ENCODE measurements at places on chromosomes 16 and 17.

- DNase-seq: no peak
These were observed 1.8 kb downstream of the ODF4 start for GRCh38 chr17:8341456-8341855.

- DNase-seq: no peak
These were observed 59.9 kb upstream of the ATF7IP2 start for GRCh38 chr16:10325783-10326543.

DNA sequence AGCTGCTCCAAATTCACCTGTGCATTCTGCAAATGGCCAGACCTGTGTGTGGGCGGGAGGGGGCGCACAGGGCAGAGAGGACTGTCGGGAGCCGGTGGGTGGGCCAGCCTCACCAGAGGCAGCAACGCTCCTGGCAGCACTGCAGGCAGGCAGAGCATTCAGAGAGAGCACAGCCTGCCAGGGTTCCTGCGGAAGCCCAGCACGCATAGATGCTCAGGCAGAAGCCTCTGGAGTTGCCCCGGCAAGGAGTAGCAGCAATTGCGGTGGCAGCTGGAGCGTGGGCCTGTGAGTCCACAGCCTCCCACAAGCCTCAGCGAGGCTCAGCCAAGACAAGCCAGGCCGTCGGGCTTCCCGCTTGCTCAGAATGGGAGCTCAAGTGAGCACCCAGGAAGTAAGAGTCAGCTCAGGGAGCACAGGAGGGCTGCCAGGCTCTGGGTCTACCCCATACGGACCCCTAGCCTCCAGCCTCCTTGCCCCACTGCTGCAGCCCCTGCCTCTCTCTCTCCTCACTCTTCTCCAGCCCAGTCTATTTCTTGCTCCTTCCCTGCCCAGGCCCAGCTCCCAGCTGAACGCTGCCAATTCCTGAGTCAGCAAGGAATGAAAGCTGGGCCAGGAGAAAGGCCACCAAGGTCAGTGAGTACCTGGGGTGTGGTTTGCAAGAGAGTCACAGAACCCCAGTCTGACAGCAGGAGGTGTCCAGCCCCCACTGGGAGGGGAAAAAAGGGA lies 9.6 kb downstream of the EMC6 start:
- DNase-seq: no peak

DNA sequence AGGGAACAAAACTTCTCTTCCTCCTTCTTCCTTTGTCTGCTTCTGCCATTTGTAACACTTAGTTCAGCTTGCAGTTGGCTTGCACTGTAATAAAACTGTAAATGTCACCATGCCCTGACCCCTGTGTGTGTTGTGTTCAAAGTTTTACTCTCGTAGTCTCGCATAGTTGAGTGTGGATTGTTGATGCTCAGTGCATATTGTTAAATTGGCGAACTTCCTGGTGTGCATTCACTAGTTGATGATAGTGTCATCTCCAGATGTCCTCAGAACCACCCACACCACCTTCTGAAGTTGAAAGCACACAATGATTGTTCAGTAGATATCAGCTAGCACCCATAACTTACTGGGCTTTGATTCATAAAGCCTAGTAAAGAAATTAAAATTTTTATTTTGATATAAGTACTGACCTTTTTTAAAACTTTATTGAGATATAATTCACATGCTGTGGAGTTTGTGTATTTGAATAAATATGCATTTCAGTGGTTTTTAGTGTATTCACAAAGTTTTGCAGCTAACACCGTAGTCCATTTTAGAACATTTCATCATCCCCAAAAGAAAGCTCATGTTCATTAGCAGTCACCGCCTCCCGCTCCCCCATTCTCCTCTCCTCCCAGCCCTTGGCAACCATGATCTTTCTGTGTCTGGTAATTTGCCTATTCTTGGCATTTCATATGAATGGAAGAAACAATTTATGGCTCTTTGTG lies 25.0 kb downstream of the USP10 start:
- no peak for DNase-seq

GRCh38 chr17:2776589-2777241 lies 19.5 kb upstream of the RAP1GAP2 start:
- no peak for DNase-seq

GRCh38 chr16:49127103-49127502 lies 154.5 kb downstream of the CBLN1 start:
- peak; percentile 7 for DNase-seq

- no peak for DNase-seq
These were observed 45.3 kb downstream of the GLG1 start for GRCh38 chr16:74561626-74562025.

DNA sequence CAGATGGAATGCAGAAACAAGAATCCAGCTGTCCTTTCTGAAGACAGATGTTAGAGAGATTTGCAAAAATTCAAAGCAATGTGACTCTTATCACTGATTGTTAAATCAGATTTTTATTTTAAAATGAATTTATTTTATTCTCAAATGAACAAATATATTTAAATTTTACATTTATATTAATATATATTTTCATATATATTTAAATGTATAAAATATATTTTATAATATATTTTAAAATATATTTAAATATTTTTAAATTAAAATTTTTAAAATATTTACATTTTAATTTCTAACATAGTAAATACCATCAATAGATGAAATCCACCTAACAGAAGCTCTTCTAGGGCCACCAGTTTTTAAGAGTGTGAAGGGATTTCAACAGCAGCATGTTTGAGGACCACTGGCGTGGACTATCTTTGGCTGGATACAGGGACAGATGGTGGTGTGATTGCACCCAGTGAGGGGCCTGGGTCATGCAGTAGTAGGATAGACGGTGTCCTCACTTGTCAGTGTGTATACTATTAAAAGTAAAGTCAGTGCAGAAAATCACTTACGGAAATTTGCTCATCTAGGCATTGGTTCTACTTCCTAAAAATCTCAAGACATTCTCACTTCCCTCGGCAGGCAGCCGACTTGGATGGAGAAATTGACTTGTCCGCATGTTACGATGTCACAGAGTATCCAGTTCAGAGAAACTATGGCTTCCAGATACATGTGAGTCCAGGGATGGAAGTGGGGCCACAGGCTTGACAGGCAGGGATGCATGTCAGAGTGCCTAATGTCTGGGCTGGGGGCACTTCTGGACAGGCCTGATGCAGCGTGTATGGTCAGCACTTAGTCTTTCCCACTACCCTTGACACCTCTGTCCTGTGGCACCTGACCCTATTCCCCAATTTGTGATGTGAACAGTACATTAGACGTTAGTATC lies 56.3 kb downstream of the PLD6 start:
- no peak for DNase-seq

DNA sequence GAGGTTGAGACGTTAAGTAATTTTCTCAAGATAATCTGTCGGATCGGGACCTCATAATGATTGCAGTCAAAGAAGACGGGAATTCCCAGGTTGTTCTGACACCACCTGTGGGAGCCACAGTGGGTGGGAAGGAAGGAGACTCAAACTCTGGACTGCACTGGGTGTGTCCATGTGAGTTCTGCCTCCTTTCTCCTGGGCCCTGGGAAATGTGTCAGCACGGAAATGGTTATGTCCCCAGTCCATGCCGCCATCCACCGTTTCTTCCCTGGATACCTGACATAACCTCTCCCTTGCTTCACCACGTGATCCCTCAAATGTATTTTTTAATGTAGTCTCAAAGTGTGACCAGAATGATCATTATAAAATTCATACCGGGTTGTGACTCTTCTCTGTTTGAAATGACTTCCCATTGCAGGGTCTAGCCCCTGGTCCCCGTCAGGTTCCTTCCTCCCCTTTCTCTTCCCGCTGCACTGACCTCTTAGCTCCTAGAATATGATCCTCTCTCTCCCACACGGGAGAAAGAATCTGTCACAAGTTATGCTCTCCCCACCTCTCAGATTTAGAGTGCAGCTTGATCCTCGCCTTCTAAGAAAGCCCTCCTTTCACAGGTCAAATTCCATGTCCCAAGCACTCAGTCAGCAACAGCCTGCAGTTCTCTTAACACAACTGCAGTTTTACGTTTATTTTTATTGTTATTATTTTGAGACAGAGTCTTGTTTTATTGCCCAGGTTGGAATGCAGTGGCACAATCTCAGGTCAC lies 820.0 kb upstream of the EEF2KMT start:
- no peak for DNase-seq

- DNase-seq: no peak
These were observed 14.3 kb upstream of the HS3ST3A1 start for GRCh38 chr17:13616031-13616430.

- DNase-seq: no peak
These were observed 5.3 kb upstream of the HSF5 start for GRCh38 chr17:58493506-58493905.

DNA sequence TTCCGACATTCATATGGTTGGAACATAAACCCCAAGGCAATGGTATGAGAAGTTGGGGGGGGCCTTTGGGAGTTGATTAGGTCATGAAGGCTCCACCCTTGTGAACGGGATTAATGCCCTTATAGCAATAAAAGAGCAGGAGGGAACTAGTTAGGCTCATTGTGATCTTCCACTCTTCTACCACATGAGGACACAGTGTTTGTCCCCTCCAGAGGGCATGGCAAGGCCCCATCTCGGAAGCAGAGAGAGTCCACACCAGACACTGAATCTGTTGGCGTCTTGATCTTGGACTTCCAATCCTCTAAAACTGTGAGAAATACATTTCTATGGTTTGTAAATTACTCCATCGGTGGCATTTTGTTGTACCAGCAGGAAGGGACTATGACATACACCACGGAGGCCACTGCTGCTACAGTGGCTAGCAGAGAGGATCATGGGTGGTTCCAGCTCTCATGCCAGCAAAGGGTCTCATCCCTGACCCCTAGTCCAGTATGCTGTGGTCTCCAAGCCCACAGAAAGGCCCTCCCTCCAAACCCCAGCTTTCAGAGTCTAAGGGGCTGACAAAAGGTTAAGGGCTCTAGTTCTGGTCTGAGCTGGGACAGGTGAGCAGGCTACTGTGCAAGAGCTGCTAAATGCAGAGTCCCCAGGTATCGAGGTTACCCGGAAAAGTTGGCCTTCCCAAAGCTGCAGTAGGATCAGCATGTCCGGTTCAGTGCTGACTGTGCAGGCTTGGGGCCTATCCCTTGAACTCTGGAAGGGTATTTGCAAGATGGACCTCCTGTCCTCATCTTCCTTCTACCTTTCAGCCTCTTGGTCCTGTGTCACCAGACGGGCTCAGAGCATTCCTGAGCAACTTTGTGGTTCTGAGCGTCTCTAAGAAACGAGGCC lies 12.2 kb downstream of the CCR7 start:
- no peak for DNase-seq

DNA sequence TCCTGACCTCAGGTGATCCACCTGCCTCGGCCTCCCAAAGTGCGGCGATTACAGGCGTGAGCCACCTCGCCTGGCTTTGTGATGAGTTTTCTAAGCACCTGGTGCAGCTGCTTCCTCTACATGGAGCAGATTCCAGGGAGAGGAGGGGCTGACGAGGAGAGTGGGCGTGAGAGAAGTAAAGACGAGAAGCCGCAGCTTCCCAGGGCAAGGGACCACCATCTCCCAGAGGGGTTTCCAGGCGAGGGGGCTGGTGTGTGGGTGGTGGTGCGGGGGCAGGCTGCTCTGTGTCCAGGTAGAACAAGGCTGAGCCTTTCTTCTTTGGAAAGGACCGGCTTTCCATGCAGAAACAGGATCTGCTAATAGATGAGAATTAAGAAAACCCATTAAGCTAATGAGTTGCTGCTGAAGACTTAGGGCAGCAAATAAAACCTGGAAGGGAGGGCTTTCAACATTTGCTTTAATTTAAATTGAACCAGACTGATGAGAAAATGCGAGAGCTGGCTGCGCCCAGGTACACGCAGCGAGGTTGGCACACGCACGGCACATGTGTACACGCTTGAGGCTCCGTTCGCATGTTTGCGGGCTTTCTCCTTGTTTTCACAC lies 236.7 kb downstream of the RBFOX3 start:
- no peak for DNase-seq

DNA sequence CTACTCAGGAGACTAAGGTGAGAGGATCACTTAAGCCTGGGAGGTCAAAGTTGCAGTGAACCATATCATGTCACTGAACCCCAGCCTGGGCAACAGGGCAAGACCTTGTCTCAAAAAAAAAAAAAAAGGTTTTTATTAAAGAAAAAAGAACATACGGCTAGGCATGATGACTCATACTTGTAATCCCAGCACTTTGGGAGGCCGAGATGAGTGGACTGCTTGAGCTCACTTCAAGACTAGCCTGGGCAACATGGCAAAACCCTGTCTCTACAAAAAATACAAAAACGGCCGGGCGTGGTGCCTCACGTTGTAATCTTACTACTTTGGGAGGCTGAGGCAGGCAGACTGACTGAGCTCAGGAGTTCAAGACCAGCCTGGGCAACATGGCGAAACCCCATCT lies 38.4 kb downstream of the RANBP10 start:
- peak; percentile 75 for DNase-seq

DNA sequence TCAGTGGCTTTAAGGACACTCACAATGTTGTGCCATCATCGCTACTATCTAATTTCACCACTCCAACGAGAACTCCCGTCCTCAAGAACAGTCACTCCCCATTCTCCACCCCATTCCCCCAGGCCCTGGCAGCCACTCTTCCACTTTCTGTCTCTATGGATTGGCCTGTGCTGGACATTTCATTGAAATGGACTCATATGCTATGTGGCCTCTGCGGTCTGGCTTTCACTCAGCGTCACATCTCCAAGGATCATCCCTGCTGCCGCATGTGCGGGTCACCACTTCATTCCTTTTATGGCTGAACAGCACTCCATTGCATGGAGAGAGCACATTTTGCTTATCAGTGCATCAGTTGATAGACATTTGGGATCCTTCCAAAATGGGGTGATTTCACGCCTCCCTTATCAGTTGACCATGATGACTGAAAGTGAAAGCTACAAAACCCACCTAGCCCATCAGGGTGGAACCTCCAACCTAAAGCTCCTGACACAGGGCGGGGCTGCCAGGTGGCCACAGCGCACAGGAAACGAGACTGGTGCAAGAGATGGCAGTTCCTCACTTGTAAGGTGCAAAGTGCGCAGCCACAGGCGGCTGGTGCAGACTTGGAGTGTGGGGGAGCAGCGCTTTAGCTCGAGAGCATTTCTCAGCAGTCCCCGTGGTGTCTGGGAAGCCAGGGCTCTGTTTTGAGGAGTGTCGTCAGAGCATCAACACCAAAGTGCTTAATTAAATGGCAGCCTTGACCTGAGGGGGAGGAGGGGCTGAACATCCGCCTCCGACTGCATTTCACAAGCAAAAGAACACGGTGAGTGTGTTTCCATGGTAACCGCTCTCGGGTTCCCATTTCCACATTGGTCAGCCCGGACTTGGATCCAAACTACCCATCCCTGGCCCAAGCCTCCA lies 23.8 kb downstream of the COTL1 start:
- DNase-seq: no peak

DNA sequence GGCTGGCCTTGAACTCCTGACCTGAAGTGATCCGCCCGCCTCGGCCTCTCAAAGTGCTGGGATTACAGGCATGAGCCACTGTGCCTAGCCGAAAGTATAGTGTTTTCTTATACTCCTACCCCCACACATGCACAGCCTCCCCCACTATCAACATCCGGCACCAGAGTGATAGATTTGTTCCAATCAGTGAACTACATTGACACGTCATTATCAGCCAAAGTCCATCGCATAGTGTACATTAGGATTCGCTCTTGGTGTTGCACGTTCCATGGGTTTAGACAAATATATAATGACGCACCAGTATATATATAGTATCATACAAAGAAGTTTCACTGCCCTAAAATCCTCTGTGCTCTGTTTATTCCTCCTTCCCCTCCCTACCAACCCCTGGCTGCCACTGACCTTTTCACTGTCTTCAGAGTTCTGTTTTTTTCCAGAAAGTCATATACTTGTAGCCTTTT lies 11.9 kb upstream of the TM4SF5 start:
- no peak for DNase-seq
